IMR-90 (cell line): ENCODE measurements at places on chromosomes 6 and 20. TPM values are rescaled to one million over a fixed set of nuclear protein-coding genes. Genes with fewer than 3 reads are reported as not detected.

- peak; percentile 25 for DNase-seq
These were observed 62.6 kb downstream of the GINS1 start for GRCh38 chr20:25470045-25470444.

DNA sequence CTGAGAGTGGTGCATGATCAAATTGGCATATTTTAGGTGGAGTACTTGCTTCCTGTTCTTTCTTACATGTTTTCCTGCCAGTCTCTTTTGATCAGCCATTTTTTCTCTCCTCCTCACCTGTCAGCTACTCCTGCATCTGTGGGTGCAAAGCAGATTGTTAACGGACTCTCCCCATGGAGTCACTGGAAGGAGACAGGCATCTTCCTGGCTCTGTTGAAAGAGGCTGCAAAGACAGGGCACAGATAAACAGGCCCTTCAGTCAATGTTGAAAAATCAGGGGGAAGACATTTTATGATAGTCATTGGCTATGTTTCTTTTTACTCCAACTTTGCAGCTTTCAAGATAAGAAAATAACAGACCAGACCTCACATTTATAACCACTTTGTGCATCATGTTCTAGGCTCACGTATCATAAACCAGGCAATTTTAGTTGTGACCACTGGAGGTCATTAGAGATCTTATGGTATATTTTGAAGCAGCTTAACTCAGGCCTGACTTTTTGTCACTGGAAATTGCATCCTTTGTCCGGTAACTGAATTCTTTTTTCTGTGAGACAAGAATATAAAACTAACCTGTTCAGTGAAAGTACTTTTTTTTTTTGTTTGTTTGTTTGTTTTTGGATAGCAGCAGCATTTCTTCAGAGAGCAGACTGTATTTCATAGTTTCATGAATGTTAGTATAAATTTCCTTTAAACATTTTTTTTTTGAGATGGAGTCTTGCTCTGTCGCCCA is 20.1 kb downstream of the ECT2L start:
- DNase-seq, result peak; percentile 79

Gene RARS2
- total RNA-seq, result 33.0 and 56.9 TPM in 2 replicates

DNA sequence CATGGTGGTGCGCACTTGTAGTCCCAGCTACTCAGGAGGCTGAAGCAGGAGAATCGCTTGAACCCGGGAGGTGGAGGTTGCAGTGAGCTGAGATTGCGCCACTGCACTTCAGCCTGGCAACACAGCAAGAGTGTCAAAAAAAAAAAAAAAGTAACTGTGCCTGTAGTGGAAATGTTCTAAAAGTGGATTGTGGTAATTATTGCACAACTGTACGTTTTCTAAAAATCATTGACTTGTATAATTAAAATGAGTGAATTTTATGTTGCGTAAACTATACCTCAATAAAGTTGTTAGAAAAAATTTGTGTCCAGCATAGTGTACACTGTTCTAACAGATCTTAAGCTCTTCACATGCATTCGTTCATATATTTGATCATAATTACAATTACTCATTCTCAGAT is 5.5 kb downstream of the SEC23B start:
- no peak for DNase-seq

- peak; percentile 65 for DNase-seq
These were observed 223.1 kb downstream of the EYA2 start for GRCh38 chr20:47117773-47118172.

Gene REM1
- total RNA-seq, result not detected in 2 replicates

Gene BPIFB1
- total RNA-seq, result not detected in 2 replicates

Gene ERVFRD-1
- not detected in 2 replicates for total RNA-seq

Gene C20orf204
- 0.18 and 0.28 TPM in 2 replicates for total RNA-seq

Gene SLC16A10
- total RNA-seq, result 0.28 TPM in 1 of 2 replicates, not detected in the other

GRCh38 chr6:19535351-19535750 is 301.8 kb upstream of the ID4 start:
- no peak for DNase-seq

DNA sequence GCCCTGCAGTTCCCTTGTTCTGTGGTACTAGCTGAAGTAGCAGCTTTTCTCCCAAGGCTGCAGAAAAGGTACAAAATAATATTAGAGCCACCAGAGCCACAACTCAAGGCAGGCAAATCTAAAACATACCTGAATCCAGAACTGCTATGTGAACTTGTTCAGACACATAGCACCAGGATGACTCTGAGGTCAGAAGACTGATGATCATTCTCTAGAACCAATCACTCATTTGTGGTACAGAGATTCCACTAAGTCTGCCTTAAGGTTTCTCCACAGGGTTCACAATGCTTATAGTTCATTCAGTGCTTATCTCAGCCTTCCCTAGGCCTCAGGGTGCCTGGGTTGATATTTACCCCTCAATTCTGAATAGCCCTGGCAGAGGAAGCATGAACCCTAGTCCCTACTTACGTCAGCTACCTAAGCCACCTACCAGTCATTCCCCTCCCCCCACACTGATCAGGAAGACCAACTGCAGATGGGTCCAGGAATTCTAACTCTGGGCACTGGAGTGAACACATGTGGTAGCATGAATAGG is 140.9 kb upstream of the MOCS1 start:
- DNase-seq, result no peak

DNA sequence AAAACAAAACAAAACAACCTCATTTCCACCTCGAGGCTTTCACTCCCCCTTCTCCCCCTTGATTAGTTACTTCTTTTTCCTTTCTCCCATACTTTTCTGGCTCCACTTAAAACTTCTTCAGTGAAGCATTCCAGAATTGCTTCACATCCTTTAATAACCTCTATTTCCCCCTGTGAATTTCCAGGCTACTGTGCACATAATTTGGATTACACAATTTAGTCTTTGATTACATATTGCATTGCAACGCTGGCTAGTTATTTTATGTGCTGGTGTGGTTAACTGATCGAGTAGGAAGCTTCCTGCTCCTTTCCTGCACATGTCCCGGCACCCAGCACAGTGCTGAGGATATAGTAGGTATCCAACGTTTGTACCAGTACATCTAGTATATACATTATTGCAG is 28.1 kb upstream of the EEF1E1 start:
- DNase-seq, result peak; percentile 35

Gene ZFP64
- total RNA-seq, result 13.3 and 14.3 TPM in 2 replicates

Gene TNFRSF6B
- total RNA-seq, result 1.1 and 1.3 TPM in 2 replicates

DNA sequence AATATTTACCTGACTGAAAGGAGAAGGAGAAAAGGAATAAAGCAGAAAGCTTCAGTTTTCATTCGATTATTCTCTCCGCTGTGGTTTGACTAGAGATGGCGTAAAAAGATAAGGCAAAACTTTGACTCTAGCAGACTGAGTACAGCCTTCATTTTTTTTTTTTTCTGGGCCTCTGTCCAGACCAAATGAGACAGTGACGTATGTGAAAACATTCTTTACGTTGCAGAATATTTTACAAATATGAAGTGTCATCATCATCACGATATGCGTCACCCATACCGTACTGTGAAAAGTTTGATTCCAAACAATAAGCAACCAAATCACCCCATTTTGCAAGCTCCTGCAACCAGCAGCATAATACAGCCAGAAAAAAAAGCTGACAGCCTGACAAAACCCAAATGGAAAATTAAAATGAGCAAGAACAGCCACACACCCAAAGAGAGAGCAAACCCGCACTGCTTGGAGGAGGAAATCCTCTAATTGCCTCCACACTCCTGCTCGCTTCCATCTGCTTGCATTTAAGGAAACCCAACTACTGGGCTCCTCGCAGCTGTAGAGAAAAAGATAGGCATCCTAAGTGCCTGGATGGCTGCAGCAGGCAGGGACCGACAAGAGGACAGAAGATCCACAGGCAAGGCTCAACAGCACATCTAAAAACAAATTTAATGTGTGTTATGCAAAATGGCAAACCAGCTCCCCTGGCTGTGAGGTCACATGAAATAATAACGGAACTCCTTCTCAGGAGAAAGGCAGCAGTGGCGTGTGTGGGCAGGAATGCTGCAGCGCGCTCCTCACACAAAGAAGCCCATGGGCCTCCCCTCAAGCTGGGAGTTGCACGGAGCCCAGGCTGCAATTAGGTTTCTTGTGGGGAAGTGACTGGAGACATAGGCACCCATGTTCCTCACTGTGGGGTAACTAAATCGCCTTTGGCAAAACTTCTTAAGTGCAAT is 113.1 kb downstream of the FYN start:
- DNase-seq, result peak; percentile 97

Gene CPXM1
- 0.83 and 1.1 TPM in 2 replicates for total RNA-seq

Gene NRSN1
- not detected in 2 replicates for total RNA-seq

GRCh38 chr20:63686094-63686491 is 10.4 kb upstream of the TNFRSF6B start:
- no peak for DNase-seq

Gene FAXC
- total RNA-seq, result 1.1 and 1.9 TPM in 2 replicates

Gene ISM1
- not detected in 2 replicates for total RNA-seq

DNA sequence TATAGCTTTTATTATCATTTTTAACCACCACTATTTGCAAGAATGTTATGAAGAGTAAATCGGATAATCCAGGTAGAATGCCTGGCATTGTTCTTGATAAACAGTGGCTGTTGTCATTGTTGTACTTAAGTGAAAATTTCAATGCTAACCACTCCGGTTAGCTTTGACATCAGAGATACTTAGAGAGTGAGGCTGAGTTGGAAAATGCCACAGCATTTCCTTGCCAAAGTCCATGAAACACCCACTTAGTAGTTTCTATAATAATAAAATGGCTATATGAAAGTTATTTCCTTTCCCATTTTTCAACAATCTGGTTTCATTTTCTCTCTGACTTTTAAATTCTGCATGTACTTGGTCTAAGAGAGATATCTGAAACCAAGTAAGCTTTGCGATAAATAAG is 132.0 kb downstream of the CDK19 start:
- DNase-seq, result no peak

DNA sequence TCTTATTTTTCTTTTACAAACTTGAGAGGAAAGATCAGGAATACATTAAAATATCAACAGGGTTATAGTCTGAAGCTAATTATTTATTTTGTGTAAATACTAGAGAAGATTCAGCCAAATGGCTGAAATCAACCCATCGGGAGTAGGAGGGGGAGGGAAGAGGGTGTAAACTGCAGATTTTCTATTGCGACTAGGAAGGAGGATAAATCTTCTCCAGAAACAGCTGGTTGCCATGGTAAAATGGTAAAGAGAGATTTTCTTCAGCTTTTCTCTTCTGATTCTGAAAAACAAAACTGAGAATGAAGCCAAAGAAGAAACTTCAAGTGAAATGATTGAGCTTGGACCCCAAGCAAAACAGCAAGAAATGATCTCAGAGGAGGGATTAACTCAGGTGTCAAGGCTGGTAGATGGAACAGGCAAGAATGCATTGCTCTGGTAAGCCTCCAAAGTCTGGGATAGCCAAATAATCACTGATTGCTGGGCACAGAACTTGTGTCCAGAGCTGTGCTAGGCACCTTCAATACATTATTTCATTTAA is 193.5 kb upstream of the SPTLC3 start:
- no peak for DNase-seq

- DNase-seq, result peak; percentile 16
These were observed 220.7 kb downstream of the ZFAND3 start for GRCh38 chr6:38040254-38040653.

- no peak for DNase-seq
These were observed 208.1 kb downstream of the PLCB4 start for GRCh38 chr20:9276966-9277468.

DNA sequence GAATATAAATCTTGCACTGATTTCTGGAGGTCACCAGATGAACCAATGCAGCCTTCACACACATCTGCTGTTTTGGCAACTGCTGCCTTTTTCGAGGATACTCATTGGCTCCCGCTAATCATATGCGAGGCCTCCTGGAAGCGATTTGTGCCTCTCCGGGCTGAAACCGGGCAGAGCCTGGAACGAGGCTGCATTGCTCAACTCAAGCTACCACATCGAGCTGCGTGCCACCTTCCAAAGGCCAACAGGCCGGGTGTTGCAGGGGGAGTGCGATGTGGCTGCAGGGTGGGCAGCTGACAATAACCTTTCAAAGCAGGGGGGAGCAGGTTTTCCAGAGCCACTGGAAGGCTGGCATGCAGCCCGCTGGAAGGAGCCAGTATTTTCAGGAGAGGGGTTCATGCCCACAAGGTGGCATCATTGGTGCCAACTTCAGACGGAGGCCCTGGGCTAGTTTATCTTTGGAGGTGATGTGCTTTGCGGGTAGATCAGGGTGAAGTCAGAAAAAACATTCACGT is 122.6 kb upstream of the IFNGR1 start:
- no peak for DNase-seq

Gene CRISP2
- not detected in 2 replicates for total RNA-seq

DNA sequence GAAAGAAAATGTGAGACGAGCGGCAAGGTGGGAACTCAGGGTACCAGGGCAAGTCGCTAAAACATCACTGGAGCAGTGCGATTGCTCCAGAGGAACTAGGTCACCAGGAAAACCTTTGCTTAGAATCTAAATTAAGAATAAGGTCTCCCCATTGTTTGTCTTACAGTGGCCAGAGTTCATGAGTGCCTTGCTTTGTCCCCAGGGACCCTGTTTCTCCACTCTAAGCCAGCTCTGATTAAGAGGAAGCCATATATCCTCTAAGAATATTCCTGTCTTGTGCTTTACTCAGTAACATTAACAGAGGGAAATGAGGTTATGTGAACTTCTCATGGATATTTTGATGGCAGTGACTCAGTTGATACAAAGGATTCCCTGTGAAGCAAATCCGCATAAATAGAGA is 305.8 kb downstream of the CD83 start:
- DNase-seq, result peak; percentile 3

DNA sequence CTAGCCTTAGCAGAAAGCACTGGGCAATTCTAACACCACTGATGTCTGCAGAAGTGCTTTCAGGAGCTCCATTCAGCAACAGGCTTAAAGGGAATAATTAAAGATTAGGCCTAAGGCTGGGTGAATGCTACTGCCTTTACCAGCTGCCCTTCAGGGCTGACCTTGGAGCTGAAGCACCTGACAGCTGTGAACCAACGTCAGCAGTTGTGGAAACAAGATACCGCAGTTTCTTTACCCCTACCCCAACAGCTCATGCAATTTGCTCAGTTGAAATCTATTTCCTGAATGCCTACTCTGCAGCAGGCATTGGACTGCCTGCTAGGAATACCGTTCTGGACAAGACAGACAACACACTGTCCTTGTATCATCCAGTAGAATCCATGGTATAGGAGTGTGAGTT is 51.5 kb upstream of the ADTRP start:
- no peak for DNase-seq

- no peak for DNase-seq
These were observed 149.5 kb downstream of the RNF144B start for GRCh38 chr6:18536591-18537055.

- no peak for DNase-seq
These were observed 114.6 kb upstream of the FOXQ1 start for GRCh38 chr6:1197309-1197708.

DNA sequence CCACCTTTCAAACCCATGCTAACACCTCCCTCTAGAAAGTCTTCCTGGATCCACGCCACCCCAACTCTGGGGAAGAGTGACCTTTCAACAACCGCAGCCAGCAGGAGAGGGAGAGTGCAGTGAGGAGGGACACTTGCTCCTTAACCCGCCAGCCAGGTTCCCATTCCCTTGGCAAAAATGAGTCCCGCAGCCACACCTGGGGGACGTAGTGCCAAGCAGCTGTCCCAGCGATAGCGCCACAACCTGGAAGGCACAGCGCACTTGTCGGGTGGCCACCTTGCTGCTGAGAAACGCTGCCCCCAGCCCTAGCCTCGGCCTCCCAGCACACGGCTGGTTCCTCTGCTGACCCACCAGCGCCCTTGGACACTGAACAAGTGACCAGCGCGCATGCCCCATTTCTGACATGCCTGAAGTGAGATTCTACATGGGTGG is 119.3 kb downstream of the JPH2 start:
- DNase-seq, result no peak
